Inflammatory macrophage treated with lipopolysaccharide for 1 hour (primary cell): ENCODE measurements at places on chromosomes 1 and 21.
A peak's percentile ranks its signal among the peaks of the same experiment; 100 is the strongest.

DNA sequence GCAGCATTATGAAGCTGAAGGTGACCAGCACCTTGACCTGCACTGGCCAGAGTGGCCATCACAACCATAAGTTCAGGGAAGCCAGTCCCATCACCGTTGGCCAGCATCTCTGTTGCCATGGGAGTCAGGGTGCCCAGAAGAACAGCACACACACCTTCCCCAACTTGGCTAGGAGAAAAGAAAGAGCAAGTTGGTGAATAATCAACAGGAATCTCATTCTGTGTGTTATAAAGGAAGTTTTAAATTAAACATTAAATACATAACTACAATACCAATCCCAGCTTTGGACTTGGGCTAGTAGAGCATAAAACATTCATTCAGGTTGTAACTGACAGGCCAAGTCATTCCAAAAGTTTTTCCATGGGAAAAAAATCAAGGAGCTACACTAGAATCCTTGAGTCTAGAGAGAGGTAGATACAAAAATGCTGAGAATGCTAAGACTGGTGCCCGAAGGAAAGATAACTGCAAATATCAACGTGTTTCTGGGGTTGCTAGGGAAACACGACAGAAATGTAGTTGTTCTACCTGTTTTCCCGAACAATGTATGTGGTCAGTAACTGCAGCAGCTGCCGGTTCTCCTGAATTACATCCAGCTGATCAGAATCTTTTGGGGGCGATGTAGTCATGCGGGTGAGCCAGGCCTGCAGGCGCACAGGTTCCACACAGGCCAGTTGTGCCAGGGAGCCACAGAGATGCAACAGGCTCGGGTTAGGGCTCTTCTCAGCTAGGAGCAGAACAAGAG lies 45.6 kb downstream of the UBR4 start:
- DNase-seq, result no peak

DNA sequence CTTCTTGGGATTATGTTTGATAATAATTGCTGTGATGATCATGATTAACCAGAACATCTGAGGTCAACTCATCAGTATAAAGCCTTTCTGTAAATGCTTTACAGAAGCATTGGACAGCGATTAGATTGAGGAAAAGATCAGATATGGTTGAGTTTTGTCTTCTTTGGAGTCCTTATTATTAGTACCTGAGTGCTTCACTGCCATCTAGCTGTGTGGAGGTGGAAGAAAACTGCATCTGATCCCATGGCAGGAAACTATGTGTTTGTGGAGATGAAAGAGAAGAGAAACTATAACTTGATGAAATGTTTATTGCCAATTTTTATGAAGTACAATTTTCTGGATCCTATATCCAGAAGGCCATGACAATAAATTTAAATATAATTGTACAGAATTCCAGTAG lies 11.4 kb downstream of the FLG2 start:
- no peak for DNase-seq

- DNase-seq, result no peak
Observed at GRCh38 chr1:23556635-23557470, 2.4 kb downstream of the ID3 start.

GRCh38 chr1:210407207-210407886 lies 78.6 kb downstream of the HHAT start:
- DNase-seq, result peak; percentile 24

- peak; percentile 18 for DNase-seq
Observed at GRCh38 chr1:39047374-39048229, 21.5 kb downstream of the NDUFS5 start.
